Fibroblast of lung (primary cell): ENCODE measurements at places on chromosomes 5 and 9.

- DNase-seq: no peak
These were observed 242.9 kb upstream of the TRPM3 start for GRCh38 chr9:71364186-71364955.

DNA sequence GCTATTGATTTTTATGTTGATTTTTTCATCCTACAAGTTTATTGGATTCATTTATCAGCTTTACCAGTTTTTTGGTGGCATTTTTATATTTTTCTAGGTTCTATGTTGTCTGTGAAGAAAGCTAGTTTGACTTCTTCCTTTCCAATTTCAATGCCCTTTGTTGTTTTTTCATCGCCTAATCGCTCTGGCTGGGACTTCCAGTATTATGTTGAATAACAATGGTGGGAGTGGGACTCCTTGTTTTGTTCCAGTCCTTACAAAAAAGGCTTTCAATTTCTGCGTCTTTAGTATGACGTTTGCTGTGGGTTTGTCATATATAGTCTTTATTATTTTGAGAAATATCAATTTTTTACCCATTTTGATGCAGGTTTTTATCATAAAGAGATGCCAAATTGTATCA is 175.6 kb upstream of the CCNH start:
- no peak for DNase-seq

- DNase-seq: no peak
These were observed 28.8 kb downstream of the SLC25A25 start for GRCh38 chr9:128096616-128097536.

GRCh38 chr9:3447143-3447542 is 78.7 kb downstream of the RFX3 start:
- DNase-seq: no peak

DNA sequence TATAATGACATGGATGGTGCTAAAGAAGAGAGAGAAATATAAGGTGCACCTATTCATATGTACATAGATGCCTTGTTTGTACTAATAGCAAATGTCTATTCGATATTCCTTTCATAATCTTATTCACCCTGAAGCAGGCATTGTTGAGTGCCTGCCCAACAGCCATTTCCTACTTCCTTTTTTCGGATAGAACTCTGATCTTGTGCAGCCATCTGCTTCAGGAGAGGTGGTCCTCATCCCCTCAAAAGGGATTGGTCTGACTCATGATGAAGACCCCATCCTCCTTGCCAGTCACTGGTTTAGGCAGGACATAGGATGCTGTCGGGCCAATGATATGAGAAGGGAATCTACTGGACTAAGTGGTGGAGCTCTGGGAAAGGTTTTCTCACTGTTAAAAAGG is 8.4 kb upstream of the RANBP3L start:
- no peak for DNase-seq

- no peak for DNase-seq
These were observed 1.3 kb upstream of the ISL1 start for GRCh38 chr5:51381761-51382474.

- peak; percentile 97 for DNase-seq
These were observed 639.0 kb downstream of the CCDC171 start for GRCh38 chr9:16191691-16192402.

GRCh38 chr9:82597241-82598203 is 465.4 kb downstream of the RASEF start:
- peak; percentile 50 for DNase-seq

DNA sequence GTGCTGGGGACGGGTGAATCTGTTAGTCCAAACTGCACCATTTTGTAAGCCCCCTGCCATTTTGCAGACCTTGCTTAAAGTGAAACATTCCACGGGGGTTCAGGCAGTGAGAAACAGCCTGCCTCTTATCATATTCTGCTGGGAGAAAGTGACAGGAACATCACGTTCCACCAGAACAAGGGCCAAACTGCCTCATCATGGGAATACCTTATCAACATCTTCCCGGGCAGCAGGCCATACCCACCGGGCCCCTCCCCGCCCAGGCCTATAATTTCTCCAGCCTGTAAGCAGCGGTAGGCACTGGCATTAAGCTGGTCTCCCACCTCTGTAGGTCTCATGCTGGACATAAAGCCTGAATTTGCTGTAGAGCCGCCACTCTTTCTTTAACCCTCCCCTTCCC is 1.5 kb upstream of the CFAP77 start:
- no peak for DNase-seq
